ENCODE measurements at places on chromosomes 16 and 17. TPM values are rescaled to one million over a fixed set of nuclear protein-coding genes. Genes with fewer than 3 reads are reported as not detected.

- DNase-seq: no peak
Observed at GRCh38 chr17:75875182-75875939, 3.0 kb downstream of the TRIM47 start.

GRCh38 chr16:87506423-87507350 lies 13.9 kb upstream of the ZCCHC14 start:
- no peak for DNase-seq

- no peak for DNase-seq
Observed at GRCh38 chr17:82201498-82201910, 11.1 kb downstream of the CCDC57 start.

The CLDN7 gene
- total RNA-seq: 1.0 TPM

DNA sequence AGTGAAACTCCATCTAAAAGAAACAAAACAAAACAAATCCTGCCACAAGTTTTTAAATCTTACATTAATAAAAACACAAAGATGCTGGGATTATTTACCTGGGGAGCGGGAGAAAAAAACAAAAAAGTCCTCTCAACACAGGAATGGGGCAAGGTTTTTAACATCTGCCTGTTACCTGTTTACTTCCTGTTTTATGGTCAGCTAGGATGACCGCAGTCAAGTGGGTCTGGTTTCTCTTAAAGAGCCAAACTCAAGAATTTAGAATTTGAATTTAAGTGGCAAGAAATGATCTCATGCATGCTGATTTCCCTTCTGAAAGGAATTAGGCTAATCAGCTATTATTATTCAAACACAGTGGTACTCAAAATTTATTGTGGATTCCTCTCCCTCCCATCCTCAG lies 39.7 kb upstream of the TBC1D3K start:
- no peak for DNase-seq

GRCh38 chr17:46976626-46977270 lies 2.3 kb downstream of the RPRML start:
- no peak for DNase-seq

- DNase-seq: no peak
Observed at GRCh38 chr16:84603940-84604339, 13.9 kb downstream of the COTL1 start.

The TP53TG3D gene
- total RNA-seq: not detected

- no peak for DNase-seq
Observed at GRCh38 chr17:49993423-49994060, 1.5 kb downstream of the DLX3 start.

The ABCC6 gene
- 0.06 TPM for total RNA-seq

The IGSF6 gene
- 1.7 TPM for total RNA-seq
